ENCODE measurements at places on chromosomes 4 and X.
A peak's percentile ranks its signal among the peaks of the same experiment; 100 is the strongest.

GRCh38 chr4:174669270-174669669 is 147.0 kb upstream of the HPGD start:
- no peak for DNase-seq

DNA sequence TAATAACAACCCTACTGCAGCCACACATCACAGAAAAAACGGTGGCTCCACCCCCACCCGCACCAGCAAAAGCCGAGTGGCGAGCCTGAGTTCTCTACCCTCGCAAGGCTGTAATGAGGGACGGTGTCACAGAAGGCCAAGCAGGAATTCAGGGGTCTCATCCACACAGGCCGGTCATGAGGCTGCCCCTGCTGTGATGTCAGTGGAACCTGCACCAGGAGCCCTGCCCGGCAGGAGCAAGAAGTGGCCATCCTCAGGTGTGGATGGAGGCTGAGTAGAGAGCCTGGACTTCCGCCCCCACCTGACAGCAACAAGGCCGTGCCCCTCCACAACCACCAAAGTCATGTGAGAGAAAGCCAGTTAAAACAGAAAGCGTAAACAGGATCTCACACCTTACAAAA is 20.6 kb downstream of the LYAR start:
- no peak for DNase-seq

GRCh38 chrX:102711872-102712215 is 404 bp upstream of the GPRASP2 start:
- no peak for DNase-seq

GRCh38 chr4:137956256-137956655 is 285.9 kb downstream of the SLC7A11 start:
- no peak for DNase-seq

GRCh38 chr4:138090150-138090917 is 151.8 kb downstream of the SLC7A11 start:
- peak; percentile 44 for DNase-seq

DNA sequence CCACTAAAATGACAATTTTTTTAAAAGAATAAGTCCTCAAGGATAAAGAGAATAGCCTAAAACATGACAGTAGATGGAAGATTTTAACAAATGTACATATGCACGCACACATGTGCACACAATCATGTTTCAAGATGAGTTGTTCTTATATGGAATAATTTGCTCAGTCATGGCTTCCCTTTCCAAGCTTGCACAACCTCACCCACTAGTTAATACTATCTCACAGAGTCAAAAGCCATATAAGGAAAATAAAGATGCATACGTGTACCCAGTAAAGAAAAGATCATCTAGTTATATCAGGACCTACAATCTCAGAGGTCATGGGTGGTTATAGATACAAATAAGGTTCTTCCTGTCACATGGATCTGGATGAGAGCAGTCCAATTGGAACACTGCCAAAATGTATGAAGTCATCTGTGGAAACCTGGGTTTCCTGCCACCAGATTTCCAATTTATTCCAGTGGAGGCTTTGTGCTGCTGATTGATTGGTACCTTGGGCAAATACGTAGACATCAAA is 56.1 kb downstream of the FAM13A start:
- peak; percentile 82 for DNase-seq

- no peak for DNase-seq
Measured at GRCh38 chrX:79161655-79162054, 17.2 kb downstream of the GPR174 start.

DNA sequence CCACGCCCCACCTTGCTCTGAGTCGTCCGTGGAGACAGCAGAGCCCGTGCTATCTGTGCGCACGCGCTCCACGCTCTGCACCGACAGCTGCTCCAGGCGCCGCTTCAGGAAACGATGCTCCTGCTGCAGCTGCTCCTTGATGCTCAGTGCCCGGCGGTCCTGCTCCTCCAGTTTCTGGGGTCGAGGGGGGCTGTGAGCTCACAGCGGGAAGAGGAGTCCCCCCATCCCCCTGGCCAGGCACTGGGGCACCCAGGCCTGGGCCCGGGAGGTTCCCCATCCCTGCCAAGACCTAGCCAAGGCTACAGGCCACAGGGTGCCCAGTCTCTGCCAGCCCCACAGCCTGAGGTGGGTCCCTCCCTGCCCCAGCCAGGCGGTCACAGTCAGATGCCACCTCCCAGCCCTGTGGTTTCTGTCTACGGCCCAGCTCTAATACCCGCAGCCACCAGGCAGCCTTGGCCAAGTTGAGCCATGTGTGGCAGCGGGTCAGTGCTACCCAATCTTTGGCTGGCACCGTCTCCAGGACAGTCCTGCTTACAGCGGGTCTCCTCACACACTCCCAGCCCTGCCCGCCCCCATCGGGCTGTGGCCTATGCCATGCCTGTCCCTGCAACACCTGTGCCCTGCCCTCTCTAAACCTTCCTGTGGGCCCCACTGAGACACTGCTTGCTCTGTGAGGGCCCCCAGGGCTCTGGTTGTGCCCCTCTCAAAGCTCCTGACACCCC is 9.3 kb upstream of the HAUS3 start:
- no peak for DNase-seq

GRCh38 chrX:121546317-121546716 is 498.9 kb downstream of the GLUD2 start:
- no peak for DNase-seq

DNA sequence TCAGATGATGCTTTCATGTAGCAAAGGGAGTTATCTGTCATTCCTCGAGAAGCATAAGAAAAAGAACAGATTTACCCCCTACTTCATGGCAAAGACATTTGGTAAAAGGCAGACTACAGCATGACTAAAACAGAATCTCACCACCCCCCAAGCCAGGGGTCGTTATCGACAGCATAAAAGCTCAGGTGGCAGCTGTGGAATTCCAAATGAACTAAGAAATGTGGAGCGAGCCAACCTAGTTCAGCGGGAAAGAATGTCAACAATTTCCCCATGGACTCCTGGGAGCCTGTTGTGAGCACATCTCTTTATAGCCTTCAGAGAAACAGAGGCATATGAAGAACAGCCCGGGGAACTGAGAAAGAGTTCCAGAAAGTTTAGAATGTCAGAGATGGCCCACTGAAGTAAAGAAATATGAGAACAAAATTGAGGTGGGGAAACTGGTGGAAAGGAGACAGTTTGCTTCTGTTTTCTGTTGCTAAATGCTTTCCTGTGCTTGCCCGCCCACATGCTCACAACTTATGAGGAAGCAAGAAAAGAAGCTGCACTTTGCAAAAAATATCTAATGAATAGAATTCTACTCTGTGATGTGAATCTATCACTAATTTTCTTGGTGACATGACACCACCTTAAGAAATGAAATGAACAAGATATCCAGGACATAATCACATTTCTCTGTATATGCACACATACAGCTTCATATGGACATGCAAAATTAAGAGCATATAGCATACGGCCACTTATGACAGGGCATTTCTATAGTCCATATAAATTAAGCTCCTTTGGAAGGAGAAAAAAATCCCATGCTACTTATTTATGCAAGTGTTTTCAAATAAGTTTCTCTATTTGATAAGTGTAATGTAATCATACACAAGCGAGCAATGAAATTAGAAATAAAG is 135.3 kb upstream of the MID1 start:
- no peak for DNase-seq

- no peak for DNase-seq
Measured at GRCh38 chr4:54800831-54801530, 143.2 kb downstream of the KIT start.

GRCh38 chrX:155056877-155057792 is 13.8 kb downstream of the CMC4 start:
- peak; percentile 54 for DNase-seq

DNA sequence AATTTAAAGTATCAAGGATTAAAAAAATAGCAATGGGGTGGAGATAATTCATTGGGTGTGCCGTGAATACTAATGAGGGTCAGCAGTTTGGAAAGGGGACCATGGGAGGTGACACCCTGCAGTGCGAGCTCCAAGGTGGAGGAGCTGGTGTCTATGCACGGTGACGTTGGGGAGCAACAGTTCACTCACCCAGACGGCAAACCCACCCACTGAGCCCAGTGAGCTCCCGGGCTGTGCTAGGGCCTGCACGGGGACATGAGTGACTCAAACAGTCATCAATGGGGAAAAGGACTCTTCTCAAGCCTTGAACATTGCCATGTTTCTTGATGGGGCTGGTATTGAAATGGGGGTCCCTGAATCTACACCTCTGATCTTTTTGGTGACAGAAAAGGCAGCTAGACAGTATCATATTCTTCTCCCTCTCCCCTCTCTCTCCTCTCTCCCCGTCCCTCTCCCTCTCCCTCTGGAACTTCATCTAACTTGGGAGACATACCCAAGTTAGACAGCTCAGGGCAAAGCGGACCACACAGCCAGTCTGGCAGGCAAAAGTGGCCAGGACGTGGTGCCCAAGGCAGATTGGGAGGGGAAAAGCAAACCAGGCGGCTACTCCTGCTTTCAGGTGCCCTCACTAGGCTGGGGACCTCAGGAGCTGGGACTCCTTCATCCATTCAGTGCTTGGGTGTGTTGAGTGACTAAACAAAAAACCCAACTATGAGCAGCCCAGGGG is 26.3 kb upstream of the PPP2R2C start:
- no peak for DNase-seq

- no peak for DNase-seq
Measured at GRCh38 chr4:44791831-44792230, 65.5 kb upstream of the GNPDA2 start.

DNA sequence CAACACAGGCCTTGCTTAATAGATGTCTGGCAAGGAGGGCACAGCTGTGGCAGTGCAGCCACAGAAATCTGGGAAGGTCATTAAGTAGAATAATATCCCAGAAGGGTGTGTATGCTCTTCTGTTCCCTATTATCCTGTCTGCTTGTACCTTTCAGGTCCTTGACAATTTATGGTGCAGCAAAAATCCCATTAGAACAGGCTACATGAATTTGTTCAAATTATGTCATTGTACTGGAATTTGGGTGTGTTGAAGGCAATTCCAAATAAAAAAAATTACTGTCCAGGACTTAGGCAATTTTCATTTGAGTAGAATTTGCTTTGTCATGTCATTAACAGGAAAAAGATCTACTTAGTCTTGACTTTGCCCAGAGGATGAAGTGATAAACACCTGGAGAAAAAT is 192.1 kb downstream of the IDS start:
- DNase-seq: no peak

- peak; percentile 16 for DNase-seq
Measured at GRCh38 chr4:15162465-15163283, 160.4 kb downstream of the CPEB2 start.

DNA sequence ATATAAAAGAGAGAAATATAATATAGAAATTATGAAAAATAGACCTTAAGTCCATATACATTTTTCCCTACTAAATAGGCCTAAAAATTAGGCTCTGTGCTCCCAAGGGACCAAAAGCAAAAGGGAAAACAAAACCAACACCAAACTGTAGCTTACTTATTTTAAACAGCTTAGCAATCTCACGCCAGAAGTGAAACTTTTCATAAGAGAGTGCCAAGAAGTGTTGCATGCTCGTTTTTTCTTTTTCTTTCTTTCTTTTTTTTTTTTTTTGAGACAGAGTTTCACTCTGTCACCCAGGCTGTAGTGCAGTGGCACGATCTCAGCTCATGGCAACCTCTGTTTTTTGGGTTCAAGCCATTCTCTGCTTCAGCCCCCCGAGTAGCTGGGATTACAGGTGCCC is 250.4 kb downstream of the TMA16 start:
- DNase-seq: no peak

DNA sequence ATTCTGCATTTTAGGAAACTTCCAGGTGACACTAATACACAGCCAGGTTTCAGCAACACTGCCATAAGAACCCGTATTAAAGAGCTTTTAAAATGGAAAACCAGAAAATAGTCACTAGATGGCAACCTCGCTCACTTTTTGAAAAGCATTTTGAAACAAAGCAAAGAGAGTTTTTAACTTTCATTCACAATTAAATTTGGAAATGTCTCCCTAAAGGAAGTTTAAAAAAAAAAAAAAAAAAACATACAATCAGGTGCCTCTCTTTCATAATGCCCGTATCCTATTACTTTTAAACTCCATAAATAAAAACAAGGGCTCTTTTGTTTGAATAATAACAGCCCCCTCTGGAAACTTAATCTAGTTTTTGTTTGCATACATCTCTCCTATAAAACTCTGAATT is 20.3 kb downstream of the MEPE start:
- peak; percentile 36 for DNase-seq

DNA sequence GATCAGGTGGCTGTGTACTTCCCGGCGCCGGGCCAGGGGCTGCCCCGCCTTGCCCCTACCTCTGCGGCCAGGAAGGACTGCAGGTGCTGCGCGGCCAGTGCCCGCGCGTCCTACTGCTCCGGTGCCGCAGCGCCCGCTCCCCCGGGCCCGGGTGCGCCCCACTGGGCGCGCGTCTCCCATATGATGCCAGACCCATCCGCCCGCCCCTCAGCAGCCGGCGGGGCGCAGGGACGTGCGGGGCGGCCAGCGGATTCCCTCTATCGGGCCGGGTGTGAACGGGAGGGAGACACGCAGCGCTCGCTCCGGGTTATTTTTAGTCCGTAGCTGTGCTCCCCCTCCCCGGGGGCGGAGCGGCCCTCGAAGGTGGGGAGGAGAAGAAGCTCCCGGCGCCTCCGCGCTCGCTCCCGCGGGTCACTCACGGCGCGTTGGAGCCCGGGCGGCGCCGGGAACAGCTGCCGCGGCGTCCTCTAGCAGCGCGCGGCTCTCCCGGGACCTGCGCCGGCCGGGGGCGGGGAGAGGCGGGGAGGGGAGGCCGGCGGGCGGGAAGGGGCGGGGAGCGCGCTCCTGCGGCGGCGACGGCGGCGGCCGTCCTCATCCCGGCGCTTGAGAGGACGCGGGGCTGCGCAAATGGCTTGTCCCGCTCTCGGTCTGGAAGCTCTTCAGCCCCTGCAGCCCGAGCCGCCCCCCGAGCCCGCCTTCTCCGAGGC is 103.6 kb downstream of the UCHL1 start:
- DNase-seq: peak; percentile 39

DNA sequence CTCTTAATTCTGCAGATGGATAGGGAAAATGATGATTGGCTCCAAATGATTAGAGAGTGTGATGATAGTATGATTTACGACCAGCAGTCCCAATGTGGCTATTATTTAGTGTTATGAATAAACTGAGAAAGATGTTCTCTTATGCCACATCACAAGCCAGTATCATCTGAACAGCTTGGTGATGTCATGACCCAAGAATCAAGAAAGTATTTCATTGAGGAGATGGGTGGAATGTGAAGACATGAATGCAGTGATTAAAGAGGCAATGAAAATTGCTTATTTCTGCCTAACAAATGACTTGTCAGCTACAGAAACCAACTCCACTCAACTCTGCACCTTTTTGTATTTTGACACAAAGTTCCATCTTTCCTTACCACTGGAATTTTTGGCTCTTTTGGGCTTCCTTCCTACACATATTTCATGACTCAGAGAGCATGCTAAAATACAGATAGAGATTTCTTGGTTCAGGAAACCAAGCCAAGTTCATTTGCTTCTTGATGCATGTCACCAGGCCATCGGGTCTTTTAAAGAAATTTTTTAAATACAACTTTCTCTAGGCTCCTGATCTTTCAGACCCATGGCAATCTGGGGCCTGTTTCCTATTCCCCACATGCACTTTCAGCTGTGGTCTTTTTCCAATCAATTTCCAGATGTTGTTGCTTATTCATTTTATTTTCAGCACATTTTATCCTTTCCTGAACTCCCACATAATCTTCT is 174.2 kb downstream of the HHIP start:
- DNase-seq: no peak

- no peak for DNase-seq
Measured at GRCh38 chrX:21394792-21395191, 20.6 kb downstream of the CNKSR2 start.

Measured in NCI-H1105 (cell line).